ENCODE measurements at places on chromosomes 11 and 22. TPM values are rescaled to one million over a fixed set of nuclear protein-coding genes. Genes with fewer than 3 reads are reported as not detected.
A peak's percentile ranks its signal among the peaks of the same experiment; 100 is the strongest.

- DNase-seq: no peak
Measured at GRCh38 chr22:44711690-44712555, 9.9 kb downstream of the PRR5 start.

- DNase-seq: no peak
Measured at GRCh38 chr11:128361451-128362020, 225.8 kb downstream of the ETS1 start.

DNA sequence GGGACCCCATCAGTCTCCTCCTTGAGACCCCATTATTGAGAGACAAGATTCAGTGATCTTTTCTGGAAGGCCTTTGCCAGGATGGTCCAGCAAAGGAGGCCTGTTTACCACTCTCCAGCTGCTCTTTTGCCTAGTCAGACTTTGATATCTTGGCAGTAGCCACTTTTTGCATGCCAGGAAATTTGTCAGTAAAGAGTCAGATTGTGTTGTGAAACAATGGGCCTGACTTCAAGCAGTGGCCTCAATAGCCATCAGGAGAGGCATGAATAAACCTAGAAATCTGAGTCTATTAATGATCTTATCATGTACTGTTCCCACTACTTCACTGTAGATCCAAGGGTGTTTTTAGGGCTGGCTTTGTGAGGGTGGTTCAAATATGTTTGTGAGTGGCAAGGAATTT, 479.4 kb downstream of the JRKL start:
- DNase-seq: no peak

DNA sequence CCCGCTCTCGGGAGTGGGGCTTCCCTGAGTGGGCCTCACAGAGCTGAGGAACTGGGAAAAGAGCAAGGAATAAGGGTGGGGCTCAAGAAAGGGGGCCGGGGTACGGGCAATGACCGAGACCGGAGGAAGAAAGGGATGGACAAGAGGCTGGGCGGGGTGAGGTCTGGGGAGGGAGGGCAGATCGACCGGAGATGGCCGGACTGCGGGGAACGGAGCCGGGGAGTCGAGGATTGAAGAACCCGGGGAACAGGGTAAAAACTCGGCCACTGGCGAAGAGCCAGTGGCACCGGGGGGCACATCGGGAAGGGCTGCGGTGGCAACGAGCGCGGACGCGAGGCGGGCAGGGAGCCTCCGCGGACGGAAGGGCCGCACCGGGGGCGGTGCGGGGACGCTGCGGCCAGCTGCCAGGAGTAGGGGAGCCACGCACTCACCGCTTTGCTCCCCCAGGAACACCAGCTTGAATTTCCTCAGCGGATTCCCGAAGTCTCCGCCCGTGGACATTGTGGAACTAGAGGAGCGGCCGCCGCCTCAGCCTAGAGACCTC, 667 bp downstream of the RAB6A start:
- peak; percentile 1 for DNase-seq

- no peak for DNase-seq
Measured at GRCh38 chr11:45451766-45452440, 165.8 kb upstream of the SYT13 start.

- no peak for DNase-seq
Measured at GRCh38 chr11:108237058-108237481, 14.2 kb downstream of the ATM start.

- no peak for DNase-seq
Measured at GRCh38 chr11:36070213-36070953, 126.5 kb downstream of the LDLRAD3 start.

GRCh38 chr22:32265882-32266767, 11.0 kb upstream of the SLC5A4 start:
- peak; percentile 65 for DNase-seq

DNA sequence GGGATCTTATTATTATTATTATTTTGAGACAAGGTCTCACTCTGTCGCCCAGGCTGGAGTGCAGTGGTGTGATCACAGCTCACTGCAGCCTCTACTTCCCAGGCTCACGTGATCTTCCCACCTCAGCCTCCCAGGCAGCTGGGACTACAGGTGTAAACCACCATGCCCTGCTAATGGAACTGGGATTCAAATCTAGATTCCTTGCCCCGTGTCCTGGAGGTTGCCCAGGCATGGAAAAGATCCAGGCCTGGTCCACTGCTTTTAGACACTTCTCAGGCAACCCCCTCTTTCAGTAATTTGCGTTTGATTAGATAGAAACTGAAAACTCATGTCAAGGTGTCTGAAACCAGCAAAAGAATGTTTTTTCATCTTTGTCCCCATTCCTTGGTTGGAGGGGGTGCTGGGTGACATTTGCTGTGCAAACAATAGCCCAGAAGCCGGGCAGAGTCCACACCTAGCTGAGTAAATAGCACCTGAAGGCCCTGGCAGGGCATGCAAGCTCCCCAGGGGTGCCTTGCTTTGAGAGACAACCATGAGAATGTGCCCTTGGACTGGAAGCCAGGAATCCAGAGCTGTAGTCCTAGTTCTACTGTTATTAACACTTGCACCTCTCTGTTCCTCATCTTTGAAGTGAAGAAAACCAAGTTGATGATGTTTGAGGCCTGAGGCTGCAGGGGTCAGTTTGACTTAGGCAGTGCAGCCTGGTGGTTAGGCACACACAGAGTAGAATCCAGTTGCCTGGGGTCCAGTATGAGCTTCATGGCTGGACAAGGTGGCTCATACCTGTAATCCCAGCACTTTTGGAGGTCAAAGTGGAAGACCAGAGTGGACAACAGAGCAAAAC, 19.1 kb upstream of the XBP1 start:
- no peak for DNase-seq

- DNase-seq: no peak
Measured at GRCh38 chr11:83464160-83464944, 178.2 kb upstream of the CCDC90B start.

GRCh38 chr22:19455585-19456370, 8.3 kb upstream of the C22orf39 start:
- DNase-seq: no peak

- DNase-seq: no peak
Measured at GRCh38 chr11:77345621-77346020, 44.1 kb upstream of the GDPD4 start.

The PGA5 gene
- polyA plus RNA-seq: not detected

The OR4A16 gene
- not detected for polyA plus RNA-seq

The LRRC56 gene
- 0.44 TPM for polyA plus RNA-seq

The CBX7 gene
- 19.1 TPM for polyA plus RNA-seq

The KIF18A gene
- 1.2 TPM for polyA plus RNA-seq

The MMP12 gene
- polyA plus RNA-seq: not detected

The PRCP gene
- polyA plus RNA-seq: 48.3 TPM
